ENCODE measurements at places on chromosomes 11 and 22.

DNA sequence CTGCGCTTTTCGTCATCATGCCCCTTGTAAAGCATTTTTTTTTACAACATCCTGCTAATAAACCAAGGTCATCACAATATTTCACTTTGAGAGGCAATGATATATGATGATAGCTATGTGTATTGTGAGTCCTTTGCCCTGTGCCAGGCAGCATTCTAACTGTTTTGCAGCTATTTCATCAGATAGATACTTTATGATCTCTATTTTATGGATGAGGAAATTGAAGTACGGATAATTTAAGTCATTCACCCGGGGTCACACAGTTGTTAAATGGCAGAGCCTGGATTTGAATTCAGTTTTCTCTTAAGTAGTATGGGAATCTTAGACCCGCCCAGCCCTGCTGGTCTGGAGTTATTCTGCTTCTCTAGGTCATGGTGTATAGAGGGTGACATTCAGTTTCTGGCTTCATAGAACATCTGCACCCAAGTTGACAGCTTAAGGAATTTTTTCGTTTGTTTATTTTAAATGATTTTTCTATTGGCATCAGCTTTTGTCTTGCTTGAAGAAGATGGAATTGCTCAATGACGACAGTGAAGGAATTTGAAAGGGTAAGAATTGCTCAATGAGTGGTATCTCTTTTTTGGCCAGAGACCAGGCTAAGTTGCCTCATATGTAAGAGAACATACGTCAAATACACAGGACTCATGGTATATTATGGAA lies 926 bp downstream of the PRR5L start:
- peak; percentile 96 for DNase-seq

DNA sequence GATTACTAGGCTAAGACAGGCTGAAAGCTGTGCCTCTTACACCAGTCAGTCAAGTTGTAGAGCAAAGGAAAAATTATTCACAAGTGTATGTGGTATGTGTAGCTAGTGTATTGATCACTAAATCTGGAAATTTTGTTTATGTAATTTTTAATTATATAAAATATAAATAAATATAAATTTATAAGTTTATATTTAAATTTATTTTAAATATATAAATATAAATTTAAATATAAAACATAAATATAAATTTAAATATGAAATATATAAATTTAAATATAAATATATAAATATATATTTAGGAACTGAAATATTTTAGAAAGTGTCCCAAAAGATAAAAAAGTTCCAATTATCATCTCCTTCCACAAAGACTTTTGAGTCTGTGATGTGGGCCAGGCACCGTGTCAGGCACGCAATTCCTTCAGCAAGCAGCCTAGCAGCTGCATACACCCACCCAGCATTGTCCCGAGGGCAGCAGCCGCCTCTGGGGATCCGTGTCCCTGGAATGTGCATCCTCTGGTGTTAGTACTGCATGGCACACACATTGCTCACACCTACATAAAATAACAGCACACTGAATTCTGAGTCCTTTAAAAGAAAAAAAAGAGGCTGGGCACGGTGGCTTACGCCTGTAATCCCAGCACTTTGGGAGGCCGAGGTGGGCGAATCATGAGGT lies 1098.0 kb downstream of the BRD1 start:
- DNase-seq = no peak

DNA sequence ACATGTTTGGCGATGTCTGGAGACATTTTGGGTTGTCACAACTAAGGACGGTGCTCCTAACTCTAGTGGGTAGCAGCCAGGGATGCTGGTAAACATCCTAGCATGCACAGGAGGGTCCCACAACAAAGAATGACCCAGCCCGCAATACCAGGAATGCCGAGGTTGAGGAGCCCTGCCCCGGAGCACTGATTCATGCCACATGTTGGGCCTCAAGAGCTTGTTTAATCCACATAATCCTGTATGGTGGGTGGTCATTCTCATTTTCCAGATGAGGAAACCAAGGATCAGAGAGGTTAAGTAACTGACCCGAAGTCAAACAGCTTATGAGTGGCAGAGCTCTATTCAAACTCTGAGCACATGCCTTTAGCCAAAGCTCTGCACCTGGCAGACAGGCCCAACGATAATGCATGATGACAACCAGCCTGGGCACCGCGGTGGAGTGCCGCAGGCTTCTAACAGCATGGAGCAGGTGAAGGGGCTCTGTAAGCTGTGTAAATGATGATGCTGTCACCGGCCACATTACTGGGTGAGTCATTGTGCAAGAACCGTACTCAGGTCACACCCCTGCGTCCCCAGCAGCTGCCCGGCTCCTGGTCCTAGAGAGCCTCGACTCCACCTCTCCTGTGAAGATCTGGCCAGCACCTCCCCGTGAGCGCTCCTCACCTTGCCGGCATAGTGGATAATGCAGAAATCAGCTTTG lies 58.6 kb downstream of the APOL1 start:
- no peak for DNase-seq

DNA sequence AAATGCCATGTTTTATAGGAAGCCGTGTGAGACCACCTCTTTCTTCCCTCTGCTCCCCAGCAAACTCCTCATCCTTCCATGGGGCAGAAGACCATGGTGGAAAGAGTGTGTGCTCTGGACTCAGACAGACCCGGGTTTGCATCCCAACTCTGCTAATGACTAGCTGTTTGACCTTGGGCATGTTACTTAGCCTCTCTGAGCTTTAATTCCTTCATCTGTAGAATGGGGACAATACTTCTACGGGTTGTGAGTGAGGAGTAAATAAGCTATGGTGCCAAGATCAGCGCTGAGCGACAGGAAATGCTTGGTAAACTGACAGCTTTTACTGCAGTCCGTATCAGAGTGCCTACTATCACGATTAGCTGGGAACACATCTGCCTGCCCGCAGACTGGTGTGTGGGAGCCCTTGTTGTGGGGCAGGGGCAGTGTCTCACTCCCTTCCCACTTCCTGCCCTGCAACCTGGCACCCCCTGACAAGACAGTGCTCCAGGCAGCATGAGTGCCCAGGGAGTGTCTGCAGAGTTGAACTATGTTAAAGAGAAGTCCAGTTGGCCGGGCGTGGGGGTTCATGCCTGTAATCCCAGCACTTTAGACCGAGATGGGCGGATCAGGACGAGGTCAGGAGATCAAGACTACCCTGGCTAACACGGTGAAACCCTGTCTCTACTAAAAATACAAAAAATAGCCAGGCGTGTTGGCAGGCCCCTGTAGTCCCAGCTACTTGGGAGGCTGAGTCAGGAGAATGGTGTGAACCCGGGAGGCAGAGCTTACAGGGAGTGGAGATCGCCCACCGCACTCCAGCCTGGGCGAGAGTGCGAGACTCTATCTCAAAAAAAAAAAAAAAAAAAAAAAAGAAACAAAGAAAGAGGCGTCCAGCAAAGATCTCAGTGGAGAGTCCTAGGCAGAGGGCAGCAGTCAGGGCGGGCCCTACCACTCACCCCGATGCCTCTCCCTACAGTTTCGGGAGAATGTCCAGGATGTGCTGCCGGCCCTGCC lies 2.2 kb downstream of the SEC14L2 start:
- no peak for DNase-seq

DNA sequence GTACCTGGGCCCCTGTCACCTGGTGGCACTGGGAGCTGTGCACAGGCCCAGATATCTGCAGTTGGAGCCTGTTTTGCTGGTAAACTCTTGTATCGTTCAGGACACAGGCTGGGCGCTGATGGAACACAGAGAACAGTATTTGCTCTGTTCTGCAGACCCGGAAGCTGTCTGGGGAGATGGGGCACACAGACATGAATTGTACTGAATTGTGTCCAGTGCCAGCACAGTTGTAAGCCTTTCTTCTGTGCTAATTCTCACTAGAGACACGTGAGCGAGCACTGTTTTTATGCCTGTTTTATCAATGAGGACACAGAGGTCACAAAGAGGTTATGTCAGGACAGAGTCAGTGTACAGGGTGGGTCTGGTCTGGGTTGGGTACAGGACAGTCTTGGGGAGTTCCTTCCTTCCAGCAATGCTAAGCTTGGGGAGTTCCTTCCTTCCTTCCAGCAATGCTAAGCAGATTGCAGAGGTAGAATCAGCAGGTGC lies 24.4 kb upstream of the ACR start:
- no peak for DNase-seq

DNA sequence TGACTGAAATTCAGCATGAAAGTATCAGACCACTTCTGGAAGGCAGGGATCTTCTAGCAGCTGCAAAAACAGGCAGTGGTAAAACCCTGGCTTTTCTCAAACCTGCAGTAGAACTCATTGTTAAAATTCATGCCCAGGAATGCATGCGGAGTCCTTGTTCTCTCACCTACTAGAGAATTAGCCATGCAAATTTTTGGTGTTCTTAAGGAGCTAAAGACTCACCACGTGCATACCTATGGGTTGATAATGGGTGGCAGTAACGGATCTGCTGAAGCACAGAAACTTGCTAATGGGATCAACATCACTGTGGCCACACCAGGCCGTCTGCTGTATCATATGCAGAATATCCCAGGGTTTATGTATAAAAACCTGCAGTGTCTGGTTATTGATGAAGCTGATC lies 19.1 kb downstream of the ZBTB44 start:
- no peak for DNase-seq

DNA sequence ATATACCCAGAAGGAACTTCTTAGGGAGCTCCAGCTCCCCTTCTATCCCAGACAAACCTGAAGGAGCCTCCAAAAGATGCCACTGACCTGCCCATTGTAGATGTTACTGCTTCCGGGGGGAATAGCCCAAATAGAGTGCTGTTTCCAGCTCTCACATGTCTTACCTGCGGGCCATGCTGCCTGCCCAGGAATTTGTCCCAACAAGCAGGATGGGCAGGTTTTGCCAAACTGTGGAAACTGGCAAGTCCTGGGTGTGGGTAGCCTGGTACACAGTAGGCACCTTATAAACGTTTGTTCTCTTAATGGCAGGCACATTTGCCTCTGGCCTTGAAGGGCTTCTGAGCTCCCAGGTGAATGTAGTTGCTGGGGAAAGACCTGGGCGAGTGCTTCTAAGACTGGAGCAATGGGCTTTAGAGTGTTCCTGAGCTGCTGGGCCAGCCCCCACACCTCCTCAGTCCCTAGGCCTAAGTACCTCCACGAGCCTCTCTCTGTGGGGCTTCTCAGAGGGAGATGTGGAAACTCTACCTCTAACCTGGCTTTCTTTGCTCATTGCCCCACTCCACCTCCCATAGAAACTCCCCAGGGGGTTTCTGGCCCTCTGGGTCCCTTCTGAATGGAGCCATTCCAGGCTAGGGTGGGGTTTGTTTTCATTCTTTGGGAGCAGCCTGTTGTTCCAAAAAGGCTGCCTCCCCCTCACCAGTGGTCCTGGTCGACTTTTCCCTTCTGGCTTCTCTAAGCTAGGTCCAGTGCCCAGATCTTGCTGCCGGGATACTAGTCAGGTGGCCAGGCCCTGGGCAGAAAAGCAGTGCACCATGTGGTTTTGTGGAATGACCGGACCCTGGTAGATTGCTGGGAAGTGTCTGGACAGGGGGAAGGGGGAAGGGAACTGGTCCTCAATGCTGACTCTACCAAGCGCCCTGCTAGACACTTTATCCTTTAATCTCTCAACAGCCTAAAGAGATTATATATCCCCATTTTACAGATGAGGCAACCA lies 37.2 kb downstream of the LIMK2 start:
- DNase-seq = no peak

DNA sequence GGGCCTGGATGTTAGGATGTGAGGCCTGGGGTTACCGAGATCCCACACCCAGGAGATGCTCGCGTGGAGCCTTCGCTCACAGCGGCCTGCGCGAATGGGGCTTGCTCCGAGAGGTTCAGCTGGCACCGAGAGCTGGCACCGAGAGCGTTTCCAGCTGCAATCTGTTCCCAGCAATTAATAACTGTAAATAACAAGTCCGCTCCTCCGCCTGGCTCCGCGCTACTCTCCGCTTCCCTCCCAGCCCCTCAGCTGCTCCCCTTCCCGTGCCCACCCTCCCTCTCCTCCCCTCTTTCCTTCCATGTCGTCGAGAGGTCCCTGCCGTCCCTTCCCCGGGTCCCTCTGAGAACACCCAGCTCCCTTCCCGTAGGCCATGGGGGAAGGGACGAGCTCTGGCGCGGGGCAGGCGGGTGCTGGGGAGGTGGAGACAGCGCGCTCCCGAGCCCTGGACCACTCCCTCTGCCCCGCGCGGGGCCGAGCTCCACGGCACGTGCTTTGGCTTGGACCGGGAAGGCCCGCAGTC lies 110.8 kb downstream of the WNT7B start:
- no peak for DNase-seq

DNA sequence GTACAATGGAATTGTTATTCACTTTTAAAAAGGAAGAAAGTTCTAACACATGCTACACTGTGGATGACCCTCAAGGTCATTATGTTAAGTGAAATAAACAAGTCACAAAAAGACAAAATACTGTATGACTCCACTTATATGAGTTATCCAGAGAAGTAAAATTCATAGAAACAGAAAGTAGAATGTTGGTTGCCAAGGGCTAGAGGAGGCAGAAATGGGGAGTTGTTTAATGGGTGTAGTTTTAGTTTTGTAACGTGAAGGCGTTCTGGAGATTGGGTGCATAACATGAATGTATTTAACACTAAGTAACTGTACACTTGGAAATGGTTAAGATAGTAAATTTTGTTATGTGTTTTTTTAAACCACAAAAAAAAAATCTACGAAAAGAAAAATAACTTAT lies 43.8 kb downstream of the CCDC81 start:
- no peak for DNase-seq

GRCh38 chr22:49574205-49574880 lies 253.3 kb downstream of the BRD1 start:
- no peak for DNase-seq

All from cardiac fibroblast (primary cell).